Kasumi-1 (cell line): ENCODE measurements at places on chromosomes 3 and 15.

DNA sequence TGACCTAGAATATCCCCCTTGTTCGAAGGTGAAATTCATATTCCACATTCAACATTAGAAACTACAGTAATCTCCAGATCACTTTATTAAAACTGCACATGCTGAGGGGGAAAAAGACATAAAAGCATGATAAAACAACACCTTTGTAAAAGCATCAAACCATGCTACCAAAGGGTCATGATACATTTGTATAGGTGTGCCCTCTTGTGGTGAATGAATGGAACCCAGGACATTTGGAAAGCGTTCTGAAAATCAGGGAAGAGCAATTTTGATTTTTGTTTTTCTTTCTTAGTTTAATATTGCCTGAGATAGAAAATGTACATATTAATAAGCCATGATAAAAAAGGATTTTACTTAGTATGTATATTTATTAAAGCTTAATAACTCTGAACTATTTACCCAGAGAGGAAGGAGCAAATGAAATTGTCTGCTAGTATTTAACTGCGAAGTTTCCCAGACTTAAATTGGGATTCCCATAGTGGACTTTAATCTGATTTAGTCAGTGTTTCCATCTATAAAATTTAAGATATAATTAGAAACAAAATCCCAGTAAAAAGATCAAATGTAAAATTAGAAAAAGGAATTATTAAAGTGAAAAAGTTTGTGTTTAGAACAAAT, 105.8 kb upstream of the ARL6 start:
- peak; percentile 68 for DNase-seq

DNA sequence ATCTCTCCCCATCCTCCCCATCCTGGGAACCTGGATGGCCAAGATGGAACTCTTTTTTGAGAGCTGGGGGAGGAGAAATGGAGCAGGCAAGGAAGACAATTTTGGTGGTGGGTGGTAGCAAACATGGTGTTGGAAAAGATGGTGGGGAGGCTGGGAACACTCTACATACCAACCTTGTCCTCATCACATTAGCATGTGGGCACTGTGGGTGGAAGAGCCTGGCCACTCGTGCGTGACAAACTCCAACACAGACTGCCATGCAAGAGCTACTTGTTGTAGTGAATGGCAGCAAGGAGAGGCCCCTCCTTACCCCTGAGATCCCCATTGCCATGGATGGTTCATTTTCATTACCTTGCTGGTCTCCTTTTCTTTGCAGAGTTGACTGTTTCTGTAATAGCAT, 262.6 kb downstream of the RPLP1 start:
- no peak for DNase-seq

DNA sequence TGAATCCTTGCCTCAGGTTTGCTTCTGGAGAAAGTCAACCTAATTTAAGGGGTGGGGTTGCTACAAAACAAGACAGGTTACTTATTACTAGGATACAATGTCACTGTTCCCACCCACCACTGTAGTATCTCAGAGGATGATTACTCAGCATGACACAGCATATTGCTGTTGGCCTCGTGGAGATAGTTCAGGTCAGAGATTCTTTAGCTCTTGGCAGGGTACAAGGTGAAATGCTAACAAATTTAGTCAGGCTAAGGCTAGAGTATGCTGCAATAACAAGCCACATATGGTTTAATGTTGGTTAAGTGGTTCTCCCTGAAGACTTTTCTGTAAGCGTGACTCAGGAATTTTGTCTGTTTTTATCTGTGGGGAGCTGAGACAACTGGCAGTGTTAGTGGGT, 161.8 kb downstream of the EDEM1 start:
- DNase-seq, result no peak

- no peak for DNase-seq
These were observed 190.1 kb downstream of the ZNF621 start for GRCh38 chr3:40714771-40715345.

GRCh38 chr3:16663854-16664712, 58.9 kb upstream of the DAZL start:
- no peak for DNase-seq

GRCh38 chr15:66138096-66138783, 115.3 kb downstream of the MEGF11 start:
- no peak for DNase-seq

GRCh38 chr15:77476995-77477394, 56.3 kb downstream of the HMG20A start:
- DNase-seq, result no peak

- DNase-seq, result no peak
These were observed 116.7 kb downstream of the LIPC start for GRCh38 chr15:58548308-58549012.

DNA sequence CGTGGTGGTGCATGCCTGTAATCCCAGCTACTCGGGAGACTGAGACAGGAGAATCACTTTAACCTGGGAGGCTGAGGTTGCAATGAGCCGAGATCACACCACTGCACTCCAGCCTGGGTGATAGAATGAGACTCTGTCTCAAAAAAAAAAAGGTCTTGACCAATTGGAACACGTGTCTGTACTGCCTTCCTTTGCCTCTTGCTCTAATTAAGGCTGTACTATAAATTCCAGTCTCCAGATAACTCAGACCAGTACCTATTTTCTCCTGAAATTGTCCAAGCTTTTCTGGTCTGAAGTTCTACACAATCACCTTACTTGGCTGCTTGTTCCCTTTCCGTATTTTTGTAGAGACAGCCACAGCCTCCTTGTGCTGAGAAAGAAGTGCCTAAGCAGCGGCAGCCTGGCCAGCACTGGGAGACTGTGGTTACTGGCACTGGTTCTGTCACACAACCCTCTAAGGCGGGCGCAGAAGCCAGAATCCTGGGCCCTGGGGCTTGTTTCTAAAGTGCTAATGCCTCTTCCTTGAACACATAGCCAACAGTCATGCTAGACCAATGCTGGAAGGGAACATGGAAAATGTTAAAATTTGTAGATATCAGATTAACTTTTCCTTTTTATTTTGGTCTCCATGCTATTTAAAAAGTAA, 6.2 kb upstream of the CEP70 start:
- no peak for DNase-seq

DNA sequence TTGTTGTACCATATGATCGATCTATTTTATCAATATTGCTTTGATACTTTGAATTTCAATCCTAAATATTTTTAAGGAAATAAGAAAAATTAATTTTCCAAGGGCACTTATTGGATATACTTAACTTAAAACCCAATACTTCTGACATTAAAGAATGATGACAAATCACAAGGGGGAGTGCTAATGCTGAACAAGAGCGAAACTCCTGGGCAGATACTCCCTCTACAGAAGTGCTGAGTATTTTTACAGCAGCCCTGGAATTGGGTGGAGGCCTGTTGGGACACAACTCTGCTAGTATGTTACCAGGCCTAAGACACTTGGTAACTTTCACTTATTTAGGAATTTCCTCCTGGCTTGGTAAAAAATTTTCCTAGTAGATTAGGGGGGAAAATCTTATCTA, 46.2 kb downstream of the DENND6A start:
- peak; percentile 22 for DNase-seq

GRCh38 chr3:64928683-64929082, 240.9 kb upstream of the ADAMTS9 start:
- no peak for DNase-seq

DNA sequence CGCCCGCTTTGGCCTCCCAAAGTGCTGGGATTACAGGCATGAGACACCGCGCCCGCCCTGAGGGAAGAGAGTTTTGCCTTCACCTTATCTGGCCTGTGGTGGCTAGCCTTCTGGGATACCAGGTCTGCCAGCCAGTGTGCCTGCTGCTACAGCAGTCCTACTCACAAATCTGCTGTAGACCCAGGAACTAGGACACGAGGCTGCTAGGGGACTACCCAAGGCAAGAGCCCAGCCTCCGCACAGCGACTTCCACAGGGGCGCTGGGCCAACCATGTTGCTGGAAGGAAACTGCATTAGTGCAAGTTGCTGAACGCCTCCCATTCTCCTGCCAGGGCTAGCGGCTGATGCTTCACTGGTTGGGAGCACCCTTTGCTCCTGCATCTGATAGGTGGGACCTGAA, 53.7 kb downstream of the DHX30 start:
- DNase-seq, result no peak

- no peak for DNase-seq
These were observed 117.3 kb downstream of the DMXL2 start for GRCh38 chr15:51505251-51505650.
